Tongue (tissue), 3 donors: ENCODE measurements at places on chromosomes 4 and X. TPM values are rescaled to one million over a fixed set of nuclear protein-coding genes. Genes with fewer than 3 reads are reported as not detected.

The KLHL2 gene
- total RNA-seq, result 24.3 TPM

The BRS3 gene
- total RNA-seq, result not detected

The SORCS2 gene
- 13.4 TPM for total RNA-seq

The POU4F2 gene
- not detected for total RNA-seq

The VEGFC gene
- total RNA-seq, result 8.7 TPM

The REPS2 gene
- 7.9 TPM for total RNA-seq

The GPR82 gene
- total RNA-seq, result 0.10 TPM

DNA sequence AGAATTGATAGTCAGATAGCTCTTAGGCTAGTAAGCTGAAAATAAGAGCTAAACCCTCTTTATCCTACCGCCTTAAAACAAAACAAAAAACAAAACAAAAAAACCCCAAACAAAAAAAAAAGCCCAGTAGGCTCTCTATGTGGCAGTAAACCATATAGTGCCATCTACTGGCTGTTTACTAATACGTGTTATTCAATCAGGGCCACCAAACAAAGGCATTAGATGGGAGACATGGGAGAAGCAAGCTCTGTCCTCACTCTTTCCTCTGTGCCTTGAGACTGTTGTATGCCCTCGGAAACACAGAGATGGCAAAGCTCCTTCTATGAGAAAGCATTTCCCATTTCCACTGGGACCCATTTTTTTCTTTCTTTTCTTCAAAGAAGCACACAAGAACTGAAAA is 148.8 kb upstream of the MID1 start:
- DNase-seq, result peak; percentile 45

DNA sequence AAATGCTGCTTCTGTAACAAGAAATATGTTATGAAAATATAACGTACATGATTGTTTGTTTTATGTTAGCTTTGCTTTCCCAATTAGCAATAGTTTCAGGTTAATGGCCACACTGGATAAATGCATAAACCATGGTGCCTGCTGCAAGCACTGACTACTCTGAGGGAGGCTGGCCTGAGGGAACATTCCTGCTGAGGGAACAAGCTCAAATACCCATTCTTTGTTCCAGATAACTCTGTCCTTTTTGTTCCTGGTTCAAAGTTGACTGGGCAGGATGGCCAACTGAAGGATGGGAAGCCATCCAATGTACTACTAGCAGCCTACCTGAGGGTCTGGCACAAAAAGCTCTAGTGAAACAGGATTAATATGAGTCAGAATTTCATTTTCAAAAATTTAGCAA is 37.5 kb downstream of the NUP62CL start:
- DNase-seq, result no peak
